Activated CD8-positive, alpha-beta memory T cell treated with anti-CD3 and anti-CD28 coated beads for 36 hours (primary cell): ENCODE measurements at places on chromosomes 3 and 15. TPM values are rescaled to one million over a fixed set of nuclear protein-coding genes. Genes with fewer than 3 reads are reported as not detected.

ARL6IP5 gene
- total RNA-seq, result 108 TPM

GOLGA6D gene
- not detected for total RNA-seq

GABRR3 gene
- total RNA-seq, result not detected

PRICKLE2 gene
- not detected for total RNA-seq

MKRN3 gene
- total RNA-seq, result 1.1 TPM

SETD5 gene
- 101 TPM for total RNA-seq

TNFAIP8L3 gene
- 1.2 TPM for total RNA-seq

GRAMD2A gene
- not detected for total RNA-seq

CPLX3 gene
- not detected for total RNA-seq

UPK1B gene
- not detected for total RNA-seq

COPS2 gene
- 103 TPM for total RNA-seq

KY gene
- not detected for total RNA-seq

LMAN1L gene
- total RNA-seq, result not detected

LRRFIP2 gene
- 36.1 TPM for total RNA-seq

HTR3E gene
- not detected for total RNA-seq

DNAH12 gene
- 0.08 TPM for total RNA-seq

TMCO5A gene
- not detected for total RNA-seq

GP5 gene
- total RNA-seq, result 0.31 TPM

GASK1A gene
- total RNA-seq, result not detected

EFHB gene
- 0.55 TPM for total RNA-seq
